Panc1 (cell line): ENCODE measurements at places on chromosomes 11 and 22. TPM values are rescaled to one million over a fixed set of nuclear protein-coding genes. Genes with fewer than 3 reads are reported as not detected.

Gene CCDC73
- total RNA-seq, result not detected

Gene HPX
- 1.0 TPM for total RNA-seq

Gene PGR
- not detected for total RNA-seq

Gene SYCE3
- total RNA-seq, result not detected

Gene LDHAL6A
- total RNA-seq, result not detected

Gene IGSF9B
- total RNA-seq, result 2.2 TPM

Gene VWCE
- total RNA-seq, result 0.51 TPM
